NCI-H1436 (cell line): ENCODE measurements at places on chromosomes 2 and 18.

GRCh38 chr2:157459486-157459885 is 15.6 kb upstream of the CYTIP start:
- DNase-seq: no peak

GRCh38 chr2:206430452-206430851 is 12.9 kb upstream of the ADAM23 start:
- DNase-seq: no peak

- no peak for DNase-seq
These were observed 98.8 kb downstream of the DPP4 start for GRCh38 chr2:161975062-161975812.

DNA sequence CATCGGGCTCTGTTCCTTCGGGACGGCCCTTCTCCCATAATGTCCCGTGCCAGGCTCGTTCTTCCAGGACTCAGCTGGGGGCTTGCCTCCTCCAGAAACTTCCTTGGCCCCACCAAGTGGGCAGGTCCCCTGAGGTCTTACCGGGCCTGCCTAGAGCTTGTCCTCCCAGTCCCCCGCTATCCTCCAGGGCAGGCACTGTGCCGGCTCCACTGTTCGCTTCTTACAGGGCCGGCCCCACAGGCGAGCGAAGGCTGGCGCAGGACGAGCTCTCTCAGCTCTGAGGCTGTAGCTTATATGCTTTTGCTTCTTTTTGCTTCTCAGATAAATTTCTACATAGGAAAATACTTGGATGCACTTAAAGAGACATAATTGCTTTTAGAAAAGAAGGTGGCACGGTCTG is 229.4 kb downstream of the TWIST2 start:
- no peak for DNase-seq

DNA sequence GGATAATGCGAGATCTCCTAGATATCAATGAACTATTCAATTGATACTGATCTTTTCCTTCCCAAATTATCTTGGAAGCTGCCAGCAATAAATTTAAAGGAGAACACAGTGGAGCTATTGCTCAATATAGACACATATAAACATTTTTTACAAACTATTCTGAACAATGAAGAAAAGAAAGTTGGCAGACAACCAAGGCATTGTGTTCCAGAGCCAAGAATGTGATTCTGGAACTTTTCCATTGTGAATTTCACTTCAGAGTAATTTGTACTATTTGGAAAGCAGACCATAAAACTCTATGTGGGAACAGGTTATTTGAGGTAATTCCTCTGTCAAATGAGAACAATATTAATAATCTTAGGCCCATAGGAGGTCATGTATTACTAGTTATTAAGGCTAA is 588.2 kb downstream of the IRS1 start:
- no peak for DNase-seq
